Putamen (tissue), 1 donor: ENCODE measurements at places on chromosomes 6 and 20.

- DNase-seq, result no peak
Observed at GRCh38 chr20:2799688-2800520, 523 bp downstream of the CPXM1 start.

GRCh38 chr6:80148220-80148619 is 41.7 kb downstream of the BCKDHB start:
- no peak for DNase-seq

DNA sequence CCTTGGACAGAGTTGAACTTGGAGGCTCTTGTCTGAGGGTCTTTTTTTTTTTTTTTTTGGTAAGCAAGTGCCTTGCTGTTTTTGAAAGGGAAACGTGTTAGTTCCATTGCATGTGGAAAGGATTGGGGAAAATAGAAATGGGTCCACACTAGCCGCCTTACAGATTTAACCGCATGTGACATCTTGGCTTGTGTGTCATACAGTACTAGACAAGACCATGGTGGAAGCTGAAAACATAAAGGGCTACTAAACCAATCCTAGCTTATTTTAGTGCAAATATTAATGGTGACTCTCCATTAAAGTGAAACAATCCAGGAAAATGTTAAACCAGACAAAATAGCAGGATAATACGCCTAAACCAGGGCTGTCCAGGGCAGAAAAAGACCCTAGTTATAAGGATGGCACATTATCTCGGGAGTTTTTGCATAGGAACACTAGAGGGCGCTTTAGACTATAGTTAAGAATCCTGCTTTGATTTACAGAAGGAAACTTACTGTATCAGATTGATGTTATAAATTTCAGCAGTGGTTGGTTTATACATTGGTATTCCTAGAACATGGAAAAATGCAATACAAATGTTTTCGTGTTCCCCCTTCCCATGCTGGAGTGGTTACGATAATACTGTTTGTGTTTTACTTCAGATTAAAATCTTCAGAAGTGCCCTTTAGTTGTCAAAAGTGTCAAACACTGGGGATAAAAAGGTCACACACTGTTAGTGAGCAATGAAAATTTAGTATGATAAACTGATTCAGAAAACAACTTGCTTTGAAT is 59.8 kb upstream of the DEK start:
- peak; percentile 18 for DNase-seq

DNA sequence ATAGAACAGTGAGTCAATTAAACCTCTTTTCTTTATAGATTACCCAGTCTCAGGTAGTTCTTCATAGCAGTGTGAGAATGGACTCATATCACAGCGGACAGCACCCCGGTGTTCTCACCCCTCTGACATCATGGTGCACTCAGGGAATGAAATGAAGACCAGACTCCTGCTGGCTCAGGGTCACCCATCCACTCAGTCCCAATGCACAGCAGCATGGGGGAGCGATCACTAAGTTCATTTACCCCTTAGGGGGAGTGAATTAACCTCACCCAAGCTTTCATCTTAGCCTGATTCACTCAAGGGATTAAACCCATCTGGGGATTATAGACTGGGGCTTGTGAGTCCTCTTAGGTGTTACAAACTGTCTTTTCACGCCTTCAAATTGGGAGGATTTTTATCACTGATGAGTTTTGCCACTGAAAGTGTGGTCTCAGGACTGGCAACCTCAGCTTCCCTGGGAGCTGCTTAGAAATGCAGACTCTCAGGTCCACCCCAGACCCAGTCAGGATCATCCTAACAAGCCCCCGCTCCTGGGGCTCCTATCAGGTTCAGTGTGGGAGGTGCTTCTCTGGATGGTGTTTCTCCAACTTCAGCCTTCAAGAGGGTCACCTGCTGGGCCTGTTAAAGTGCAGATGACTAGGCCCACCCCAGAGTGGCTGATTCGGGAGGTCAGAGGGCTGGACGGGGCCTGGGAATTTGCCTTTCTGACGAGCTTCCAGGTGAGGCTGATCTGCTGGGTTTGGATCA is 44.3 kb upstream of the FRMD1 start:
- DNase-seq, result no peak

DNA sequence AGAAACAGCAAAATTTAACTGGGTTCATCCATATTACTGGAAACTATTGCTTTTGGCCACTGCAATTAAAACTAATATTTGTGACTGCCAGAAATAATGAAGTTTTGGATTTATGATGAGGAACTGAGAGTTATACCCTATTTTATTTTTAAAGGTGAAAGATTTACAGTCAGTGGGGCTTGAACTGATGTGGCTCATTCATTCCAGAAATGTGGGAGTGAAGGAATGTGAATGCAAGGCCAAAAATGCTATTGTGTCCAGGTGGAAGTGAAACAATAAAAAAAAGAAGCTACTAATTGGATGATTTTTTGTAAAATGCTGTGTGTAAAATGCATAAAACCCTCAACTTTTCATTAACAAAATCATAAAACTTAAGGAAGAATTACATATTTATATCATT is 491.9 kb downstream of the COL12A1 start:
- no peak for DNase-seq

GRCh38 chr20:5197270-5197827 is 70.5 kb downstream of the CDS2 start:
- DNase-seq, result no peak
